Panc1 (cell line): ENCODE measurements at places on chromosomes 16 and 17. TPM values are rescaled to one million over a fixed set of nuclear protein-coding genes. Genes with fewer than 3 reads are reported as not detected.

The EME2 gene
- total RNA-seq = 53.4 TPM

The GEMIN4 gene
- total RNA-seq = 34.9 TPM

The P2RX5 gene
- 14.9 TPM for total RNA-seq

The NPIPA3 gene
- 3.7 TPM for total RNA-seq

The WNT9B gene
- not detected for total RNA-seq

The PHF12 gene
- total RNA-seq = 79.1 TPM

The CCL3 gene
- 1.1 TPM for total RNA-seq

The IRX5 gene
- total RNA-seq = 2.7 TPM

The CTF1 gene
- 2.9 TPM for total RNA-seq

The DLX4 gene
- 11.2 TPM for total RNA-seq

The WNK4 gene
- total RNA-seq = 3.5 TPM

The KRTAP2-4 gene
- total RNA-seq = not detected

The MMP28 gene
- total RNA-seq = 1.6 TPM

The FA2H gene
- 0.15 TPM for total RNA-seq

The MYH10 gene
- 36.5 TPM for total RNA-seq

The AOC2 gene
- 0.85 TPM for total RNA-seq

The ASGR2 gene
- total RNA-seq = 0.21 TPM

The SHISA6 gene
- not detected for total RNA-seq

The PRR14 gene
- 77.6 TPM for total RNA-seq

The GPRC5B gene
- 10.4 TPM for total RNA-seq

The KRT40 gene
- total RNA-seq = not detected

The COTL1 gene
- total RNA-seq = 302 TPM

The PPP1R1B gene
- total RNA-seq = 45.7 TPM

The RTN4RL1 gene
- total RNA-seq = 0.80 TPM

The TTYH2 gene
- total RNA-seq = 8.3 TPM

The TBC1D3D gene
- not detected for total RNA-seq

The KCTD5 gene
- total RNA-seq = 61.1 TPM

The CMTR2 gene
- total RNA-seq = 12.5 TPM

The CHST5 gene
- 0.15 TPM for total RNA-seq

The C16orf86 gene
- 0.80 TPM for total RNA-seq

The PPL gene
- 89.4 TPM for total RNA-seq

The CDH1 gene
- 65.8 TPM for total RNA-seq

The CCDC144A gene
- 0.57 TPM for total RNA-seq

The TEX19 gene
- total RNA-seq = 0.21 TPM

The MAPT gene
- total RNA-seq = 0.59 TPM

The KIFC3 gene
- total RNA-seq = 51.5 TPM

The HOXB9 gene
- 65.9 TPM for total RNA-seq

The ZNF18 gene
- 7.4 TPM for total RNA-seq

The IQCK gene
- 15.5 TPM for total RNA-seq

The KRT9 gene
- total RNA-seq = not detected

The CFDP1 gene
- total RNA-seq = 25.7 TPM

The FSCN2 gene
- total RNA-seq = 1.2 TPM

The TLCD2 gene
- total RNA-seq = 7.0 TPM

The MYL4 gene
- 0.49 TPM for total RNA-seq

The SLC5A11 gene
- total RNA-seq = 0.13 TPM

The ACSM2B gene
- 0.10 TPM for total RNA-seq

The MGAT5B gene
- 34.9 TPM for total RNA-seq

The C16orf74 gene
- total RNA-seq = 1.5 TPM

The ZNF423 gene
- total RNA-seq = 0.49 TPM

The FBXO39 gene
- not detected for total RNA-seq

The KCNJ12 gene
- total RNA-seq = 2.7 TPM
